Glutamatergic neuron (in vitro differentiated cells): ENCODE measurements at places on chromosomes 12 and 14. TPM values are rescaled to one million over a fixed set of nuclear protein-coding genes. Genes with fewer than 3 reads are reported as not detected.

DNA sequence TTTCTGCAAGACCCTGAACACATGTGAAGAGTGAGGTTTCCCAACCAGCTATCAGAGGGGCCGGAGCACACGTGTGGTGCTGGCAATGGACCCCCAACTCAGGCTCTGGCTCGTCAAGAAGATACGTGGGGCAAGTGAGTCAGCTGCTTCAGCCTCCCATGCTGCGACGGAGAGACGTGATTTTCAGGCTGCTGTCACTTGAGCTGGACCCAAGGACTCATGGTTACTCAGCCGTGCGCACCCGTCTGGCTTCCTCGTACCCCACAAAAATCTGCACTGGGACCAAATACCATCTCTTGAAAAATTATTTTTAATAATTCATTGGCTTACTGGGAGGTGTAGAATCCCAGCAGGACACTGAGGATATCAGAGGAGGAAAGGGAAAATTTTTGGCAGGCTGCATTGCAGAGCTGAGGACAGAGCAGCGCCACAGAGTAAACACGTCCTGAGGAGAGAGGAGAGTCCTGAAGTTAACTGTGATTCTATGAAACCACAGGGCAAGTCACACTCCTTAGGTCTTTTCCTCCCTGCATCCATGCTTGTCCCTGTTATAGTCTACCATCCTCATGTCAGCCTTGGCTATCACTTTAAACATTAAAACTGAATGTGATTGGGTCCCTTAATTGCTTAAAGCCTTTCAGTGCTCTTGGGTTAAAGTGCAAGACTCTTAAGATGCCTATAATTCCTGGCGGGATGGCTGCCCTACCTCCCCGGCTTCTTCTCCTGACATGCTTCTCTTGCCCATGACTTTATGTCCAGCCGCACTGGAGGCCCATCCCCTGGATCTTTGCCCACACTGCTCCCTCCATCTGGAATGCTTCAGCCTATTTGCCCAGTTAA, 95.3 kb upstream of the SLC35F4 start:
- no peak for DNase-seq

MAP3K9 gene
- total RNA-seq, result 20.0 TPM

CCDC38 gene
- total RNA-seq, result not detected

HOXC4 gene
- total RNA-seq, result not detected

DNA sequence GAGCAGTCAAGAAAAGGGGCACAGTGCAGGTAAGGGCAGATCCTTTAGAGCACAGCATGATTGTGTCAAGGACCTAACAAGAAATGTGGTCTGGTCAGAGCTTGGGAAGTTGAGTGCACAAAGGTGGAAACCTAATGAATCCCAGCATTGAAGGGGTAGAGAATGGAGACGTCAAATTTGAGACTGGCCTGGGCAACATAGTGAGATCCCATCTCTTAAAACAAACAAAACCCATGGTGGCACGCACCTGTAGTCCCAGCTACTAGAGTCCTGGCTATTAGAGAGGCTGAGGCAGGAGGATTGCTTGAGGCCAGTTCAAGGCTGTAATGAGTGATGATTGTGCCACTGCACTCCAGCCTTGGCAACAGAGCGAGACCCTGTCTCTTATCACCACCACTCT, 37.0 kb upstream of the CCDC88C start:
- no peak for DNase-seq

BEST3 gene
- total RNA-seq, result not detected
